CD4-positive, alpha-beta T cell treated with Interleukin-15 for 4 hours (primary cell): ENCODE measurements at places on chromosomes 6 and 20.

DNA sequence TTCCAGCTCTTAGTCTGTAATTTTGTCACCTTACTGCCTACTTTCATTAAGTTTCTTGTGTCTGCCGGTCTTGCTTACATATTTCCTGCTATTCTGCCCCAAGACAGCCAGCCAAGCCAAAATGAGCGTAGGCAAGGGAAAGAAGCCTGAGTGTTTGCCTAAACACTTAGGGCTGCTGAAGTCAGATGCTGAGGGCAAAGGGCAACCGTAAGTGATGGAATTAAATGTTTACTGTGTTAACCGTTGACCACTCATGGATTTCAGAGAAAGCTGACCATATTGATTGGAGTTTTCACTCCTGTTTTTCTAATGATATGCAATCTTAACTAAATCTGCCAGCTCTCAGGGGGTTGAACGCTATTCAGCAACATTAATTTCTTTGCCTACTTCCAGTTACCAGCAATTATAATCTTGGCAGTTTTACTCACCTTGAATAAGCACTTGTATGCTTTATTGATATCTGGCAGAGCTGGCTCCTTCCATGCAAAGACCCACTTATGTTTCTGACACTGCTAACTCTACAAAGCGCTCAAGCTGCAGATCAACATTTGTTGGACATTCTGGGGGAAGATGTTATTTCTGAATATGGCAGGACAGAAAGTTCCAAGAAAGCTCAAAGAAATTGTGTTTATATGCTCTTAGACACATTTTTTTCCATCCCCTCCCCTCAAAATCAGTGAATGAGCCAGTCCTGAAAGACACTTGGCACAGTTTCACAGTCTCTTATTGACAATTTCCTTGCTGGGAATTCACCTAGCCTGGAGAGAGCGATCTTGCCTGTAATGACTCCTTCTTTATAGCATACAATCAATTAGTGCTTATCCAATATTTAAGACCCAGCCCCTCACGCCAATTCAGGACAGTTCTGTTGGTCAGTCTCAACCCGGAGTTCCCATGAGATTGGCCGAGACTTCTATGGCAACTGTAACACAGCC is 183.8 kb downstream of the PLCB1 start:
- no peak for DNase-seq

DNA sequence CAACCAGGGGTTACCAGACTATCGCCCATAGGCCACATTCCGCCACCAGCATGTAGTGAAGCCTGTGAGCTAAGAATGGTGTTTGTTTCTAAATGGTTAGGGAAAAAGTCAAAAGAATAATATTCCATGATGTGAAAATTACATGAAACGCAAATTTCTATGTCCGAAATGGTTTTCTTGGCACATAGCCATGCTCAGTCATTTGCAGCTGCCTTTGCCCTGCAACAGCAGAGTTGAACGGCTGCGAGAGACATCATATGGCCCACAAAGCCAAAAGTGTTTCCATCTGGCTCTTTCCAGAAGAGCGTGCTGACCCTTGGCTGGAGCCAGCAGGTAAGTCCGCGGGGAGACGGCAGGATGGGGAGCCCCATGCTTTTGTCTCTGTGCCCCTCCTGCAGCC is 60.7 kb downstream of the FAM120B start:
- no peak for DNase-seq

- DNase-seq, result no peak
These were observed 46.2 kb downstream of the MAN1A1 start for GRCh38 chr6:119303164-119303887.

DNA sequence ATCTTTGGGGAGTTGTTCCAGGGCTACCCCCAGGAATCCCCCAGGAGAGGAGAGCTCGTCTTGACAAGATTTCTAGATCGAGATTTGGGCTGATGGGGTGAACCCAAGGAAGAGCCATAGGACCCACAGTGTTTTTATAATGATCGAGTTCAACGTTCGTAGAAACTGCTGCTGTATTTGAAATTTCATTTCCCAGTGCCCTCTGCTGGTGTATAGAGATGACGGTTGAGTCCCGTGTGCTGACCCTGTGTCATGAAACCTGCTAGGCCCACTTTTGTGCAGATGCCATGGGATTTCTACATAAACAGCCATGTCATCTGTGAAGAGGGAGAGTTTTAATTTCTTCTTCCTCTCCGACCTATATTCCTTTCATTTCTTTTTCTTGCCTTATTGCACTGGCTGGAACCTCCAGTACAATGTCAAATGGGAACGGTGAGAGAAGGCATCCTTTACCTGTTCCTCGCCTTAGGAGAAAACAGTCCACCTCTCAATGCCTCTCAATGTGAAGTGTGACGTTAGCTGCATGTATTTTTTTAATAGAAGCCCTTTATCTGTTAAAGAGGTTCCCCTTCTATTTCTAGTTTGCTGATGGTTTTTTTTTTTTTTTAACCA is 28.6 kb upstream of the NTSR1 start:
- no peak for DNase-seq
